Kidney epithelial cell (primary cell): ENCODE measurements at places on chromosomes 2 and 18.

- DNase-seq: no peak
Observed at GRCh38 chr2:224952936-224953657, 89.2 kb downstream of the DOCK10 start.

GRCh38 chr18:75106746-75107145 is 102.2 kb downstream of the PTGR3 start:
- DNase-seq: no peak

- DNase-seq: no peak
Observed at GRCh38 chr2:9473985-9474360, 378 bp upstream of the IAH1 start.

DNA sequence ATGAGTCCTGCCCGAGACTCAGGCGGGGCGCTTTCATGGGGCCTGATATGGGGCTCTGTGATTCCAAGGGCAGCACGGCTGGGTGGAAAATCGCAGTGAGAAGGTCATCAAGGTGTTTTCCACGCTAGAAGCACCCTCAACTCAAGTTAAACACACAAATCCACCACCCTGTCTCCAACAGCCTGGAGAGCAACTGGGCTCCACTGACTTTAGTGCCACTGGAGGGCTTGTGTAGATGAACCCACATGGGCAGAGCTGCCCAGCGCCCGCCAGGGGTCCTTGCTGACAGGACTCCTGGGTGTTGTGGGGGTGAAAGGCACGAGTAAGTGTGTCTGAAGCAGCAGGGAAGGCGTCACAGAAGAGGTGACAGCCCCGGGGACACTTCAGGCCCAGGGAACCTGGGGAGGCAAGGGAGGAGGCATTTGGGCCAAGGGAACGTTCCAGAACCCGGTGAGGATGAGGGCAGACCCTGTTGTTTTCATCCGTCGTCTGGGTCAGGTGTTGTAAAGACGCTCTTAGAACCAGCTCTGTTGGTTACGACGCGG is 51.8 kb upstream of the CTDP1 start:
- DNase-seq: no peak

GRCh38 chr2:140836826-140837225 is 1294.0 kb downstream of the LRP1B start:
- DNase-seq: no peak

DNA sequence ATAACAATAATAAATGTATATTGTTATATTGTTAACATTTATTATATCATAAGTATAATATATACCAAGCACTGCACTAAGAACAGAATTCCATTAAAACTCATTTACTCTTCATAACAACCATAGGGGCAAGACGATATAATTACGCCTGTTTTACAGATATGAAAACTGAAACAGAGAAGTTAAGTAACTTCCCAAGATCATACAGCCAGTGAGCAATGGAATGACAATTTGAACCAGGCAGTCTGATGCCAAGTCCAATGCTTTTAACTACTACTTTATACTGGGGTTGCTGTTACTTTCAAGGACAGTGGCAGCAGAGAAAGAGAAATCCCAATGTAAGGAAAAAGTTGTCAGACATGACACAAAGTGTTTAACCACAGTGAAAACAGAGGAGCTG is 338.8 kb upstream of the ID2 start:
- no peak for DNase-seq

DNA sequence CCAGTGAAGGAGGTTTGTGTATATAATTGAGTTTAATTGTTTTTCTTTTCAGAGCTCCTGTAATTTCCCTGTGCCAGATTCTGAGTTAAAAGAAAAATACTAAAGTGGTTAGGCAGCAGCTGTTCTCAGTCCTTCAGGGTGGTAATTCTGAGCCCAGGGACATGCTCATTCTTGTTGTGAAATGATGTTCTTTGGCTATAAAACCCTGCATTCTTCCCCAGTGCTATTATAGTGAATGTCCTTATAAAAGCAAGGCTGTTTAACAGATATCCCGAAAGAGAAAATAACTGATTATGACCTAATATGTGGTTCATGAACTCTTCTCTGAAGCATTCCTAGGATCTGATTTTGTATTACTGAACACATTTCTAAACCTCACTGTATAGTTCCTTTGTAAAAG is 34.0 kb downstream of the ADAM23 start:
- DNase-seq: no peak

- DNase-seq: no peak
Observed at GRCh38 chr2:101558740-101559525, 84.0 kb upstream of the RFX8 start.
